Type B pancreatic cell (in vitro differentiated cells): ENCODE measurements at places on chromosomes 16 and 17. TPM values are rescaled to one million over a fixed set of nuclear protein-coding genes. Genes with fewer than 3 reads are reported as not detected.

- no peak for DNase-seq
These were observed 3.5 kb upstream of the UQCC4 start for GRCh38 chr16:1424028-1424427.

DNA sequence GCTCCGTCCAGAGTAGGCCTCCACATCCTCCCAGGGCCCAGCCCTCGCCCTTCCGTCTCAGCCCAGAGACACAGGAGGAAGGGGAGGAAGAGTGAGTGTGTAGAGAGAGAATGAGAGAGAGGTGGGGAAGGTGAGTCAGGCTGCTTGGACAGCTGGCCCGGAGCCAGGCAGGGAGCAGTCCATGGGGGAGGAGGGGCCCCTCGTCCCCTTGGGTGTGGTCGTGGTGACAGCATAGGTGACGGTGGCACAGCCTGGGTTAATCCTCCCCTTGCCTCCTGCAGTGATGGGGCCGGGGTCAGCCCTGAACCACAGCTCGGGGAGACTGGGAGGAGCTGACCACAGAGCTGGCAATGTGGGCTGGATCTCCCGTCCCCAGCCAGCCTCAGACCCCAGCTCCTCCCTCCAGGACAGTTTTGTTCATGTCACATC is 36.5 kb downstream of the FA2H start:
- no peak for DNase-seq

The ORC6 gene
- total RNA-seq, result 20.7 and 48.8 TPM in 2 replicates

DNA sequence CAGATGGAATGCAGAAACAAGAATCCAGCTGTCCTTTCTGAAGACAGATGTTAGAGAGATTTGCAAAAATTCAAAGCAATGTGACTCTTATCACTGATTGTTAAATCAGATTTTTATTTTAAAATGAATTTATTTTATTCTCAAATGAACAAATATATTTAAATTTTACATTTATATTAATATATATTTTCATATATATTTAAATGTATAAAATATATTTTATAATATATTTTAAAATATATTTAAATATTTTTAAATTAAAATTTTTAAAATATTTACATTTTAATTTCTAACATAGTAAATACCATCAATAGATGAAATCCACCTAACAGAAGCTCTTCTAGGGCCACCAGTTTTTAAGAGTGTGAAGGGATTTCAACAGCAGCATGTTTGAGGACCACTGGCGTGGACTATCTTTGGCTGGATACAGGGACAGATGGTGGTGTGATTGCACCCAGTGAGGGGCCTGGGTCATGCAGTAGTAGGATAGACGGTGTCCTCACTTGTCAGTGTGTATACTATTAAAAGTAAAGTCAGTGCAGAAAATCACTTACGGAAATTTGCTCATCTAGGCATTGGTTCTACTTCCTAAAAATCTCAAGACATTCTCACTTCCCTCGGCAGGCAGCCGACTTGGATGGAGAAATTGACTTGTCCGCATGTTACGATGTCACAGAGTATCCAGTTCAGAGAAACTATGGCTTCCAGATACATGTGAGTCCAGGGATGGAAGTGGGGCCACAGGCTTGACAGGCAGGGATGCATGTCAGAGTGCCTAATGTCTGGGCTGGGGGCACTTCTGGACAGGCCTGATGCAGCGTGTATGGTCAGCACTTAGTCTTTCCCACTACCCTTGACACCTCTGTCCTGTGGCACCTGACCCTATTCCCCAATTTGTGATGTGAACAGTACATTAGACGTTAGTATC is 56.3 kb downstream of the PLD6 start:
- DNase-seq, result no peak

- DNase-seq, result peak; percentile 67
These were observed 21.4 kb downstream of the ALOX15B start for GRCh38 chr17:8060274-8060673.

The KRTAP4-9 gene
- total RNA-seq, result not detected in 2 replicates

The KRT33A gene
- 0.24 and 1.9 TPM in 2 replicates for total RNA-seq

DNA sequence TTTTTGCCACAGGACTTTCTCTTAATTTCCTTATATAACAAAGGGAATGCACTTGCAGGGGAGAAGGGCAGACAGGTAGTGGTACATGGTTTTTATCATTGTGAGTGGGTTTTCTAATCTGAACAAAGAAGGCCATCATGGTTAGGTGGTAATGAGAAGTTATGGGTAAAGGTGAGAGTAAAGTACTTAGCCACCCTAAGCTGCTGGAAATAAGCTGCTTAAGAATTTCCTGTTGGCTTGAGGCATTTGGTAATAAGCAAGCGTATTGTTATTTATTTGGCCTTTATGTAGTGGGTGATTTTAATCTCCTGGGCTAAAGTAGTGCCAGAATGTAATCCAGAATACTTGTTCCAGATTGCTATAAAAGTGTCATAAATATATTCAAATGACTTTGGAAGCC is 27.1 kb downstream of the TAC4 start:
- no peak for DNase-seq

- DNase-seq, result no peak
These were observed 323.3 kb upstream of the TNRC6C start for GRCh38 chr17:77635176-77635575.
